ENCODE measurements at places on chromosomes 3 and 15. TPM values are rescaled to one million over a fixed set of nuclear protein-coding genes. Genes with fewer than 3 reads are reported as not detected.

PEAK1 gene
- polyA plus RNA-seq, result 3.6 TPM

GRCh38 chr15:70503798-70504298, 259.5 kb downstream of the UACA start:
- no peaks in the 10 kb centered on the region for H3K36me3 ChIP-seq
- peak overlapping the region; percentile 17 for H3K27ac ChIP-seq
- no peak for DNase-seq
- peak overlapping the region; percentile 71 for H3K4me3 ChIP-seq
- no peaks in the 10 kb centered on the region for H3K27me3 ChIP-seq

NMNAT3 gene
- polyA plus RNA-seq, result 4.5 TPM

DNA sequence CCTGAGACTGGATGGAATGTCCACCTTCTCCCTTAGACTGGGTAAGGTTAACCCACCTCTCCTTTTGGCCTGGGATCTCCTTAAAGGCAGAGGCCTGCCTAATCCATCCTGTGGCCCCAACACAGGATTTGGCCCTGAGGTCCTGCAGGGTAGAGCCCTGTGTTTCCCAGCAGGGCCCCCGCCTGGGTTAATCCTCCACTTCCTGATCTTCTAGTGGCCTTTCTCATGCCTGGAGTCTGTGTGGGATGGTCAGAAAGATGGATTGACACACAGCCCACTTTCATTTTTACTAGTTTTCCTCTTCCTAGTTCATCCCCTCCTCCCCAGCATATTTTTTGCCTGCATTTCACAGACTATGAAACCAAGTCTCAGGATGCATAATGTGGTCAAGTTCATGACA, 48.9 kb upstream of the SLC6A6 start:
- no peak overlapping the region for H3K4me3 ChIP-seq
- H3K36me3 ChIP-seq, result no peaks in the 10 kb centered on the region
- no peak overlapping the region for H3K27ac ChIP-seq

- H3K4me3 ChIP-seq, result no peak overlapping the region
- H3K27ac ChIP-seq, result no peak overlapping the region
- DNase-seq, result no peak
- peaks cover 16% of the 10 kb centered on the region for H3K4me1 ChIP-seq
These were observed 30.1 kb downstream of the POPDC2 start for GRCh38 chr3:119630128-119630879.

FANCD2OS gene
- polyA plus RNA-seq, result not detected

- H3K4me3 ChIP-seq, result no peak overlapping the region
- H3K36me3 ChIP-seq, result no peaks in the 10 kb centered on the region
- peaks cover 48% of the 10 kb centered on the region for H3K27me3 ChIP-seq
- DNase-seq, result no peak
- no peak overlapping the region for H3K27ac ChIP-seq
These were observed 133.2 kb downstream of the LMLN start for GRCh38 chr3:198093112-198093679.

MESP2 gene
- not detected for polyA plus RNA-seq

DNA sequence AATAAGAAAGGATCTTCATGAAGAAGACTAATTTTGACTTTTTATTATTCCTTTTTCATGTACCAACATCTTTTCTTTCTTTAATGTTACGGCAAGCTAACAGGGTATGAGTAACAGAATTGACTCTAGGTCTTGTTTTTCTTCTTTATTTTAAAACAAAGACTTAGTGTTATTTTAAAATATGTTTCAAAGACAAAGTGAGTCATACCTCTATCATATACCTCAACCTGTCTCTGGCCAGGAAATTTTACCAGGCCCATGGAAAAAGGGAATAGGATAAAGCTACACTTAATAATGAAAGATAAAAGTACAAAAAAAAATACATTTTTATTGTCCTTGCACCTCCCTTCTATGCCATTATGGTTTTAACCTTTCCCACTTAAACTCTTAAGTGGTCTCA, 57.4 kb downstream of the ZNF148 start:
- H3K36me3 ChIP-seq, result peaks cover 8% of the 10 kb centered on the region
- H3K27ac ChIP-seq, result peak overlapping the region; percentile 67
- H3K4me3 ChIP-seq, result no peak overlapping the region
- DNase-seq, result no peak
- H3K27me3 ChIP-seq, result no peaks in the 10 kb centered on the region
- peaks cover 20% of the 10 kb centered on the region for H3K4me1 ChIP-seq

DNA sequence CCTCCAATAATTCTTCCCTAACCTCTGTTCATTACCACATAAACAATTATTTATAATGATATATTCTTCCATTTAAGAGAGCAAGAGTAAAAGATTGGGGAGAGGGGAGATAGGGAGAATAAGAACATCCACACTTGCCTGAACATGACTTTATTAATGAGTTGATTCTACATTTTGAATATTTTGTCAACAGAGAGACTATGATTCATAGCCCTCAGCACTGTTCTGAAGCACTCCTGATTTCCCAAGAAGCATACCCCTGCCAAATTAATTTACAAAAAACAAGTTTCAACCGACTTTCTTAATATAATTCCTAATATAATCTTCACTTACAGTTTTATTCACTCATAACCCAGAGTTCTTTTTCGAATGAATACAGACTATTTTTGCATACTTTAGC, 828.8 kb downstream of the ROBO2 start:
- no peaks in the 10 kb centered on the region for H3K27me3 ChIP-seq
- no peak overlapping the region for H3K4me3 ChIP-seq
- H3K36me3 ChIP-seq, result no peaks in the 10 kb centered on the region
- H3K4me1 ChIP-seq, result no peaks in the 10 kb centered on the region
- no peak for DNase-seq

DNA sequence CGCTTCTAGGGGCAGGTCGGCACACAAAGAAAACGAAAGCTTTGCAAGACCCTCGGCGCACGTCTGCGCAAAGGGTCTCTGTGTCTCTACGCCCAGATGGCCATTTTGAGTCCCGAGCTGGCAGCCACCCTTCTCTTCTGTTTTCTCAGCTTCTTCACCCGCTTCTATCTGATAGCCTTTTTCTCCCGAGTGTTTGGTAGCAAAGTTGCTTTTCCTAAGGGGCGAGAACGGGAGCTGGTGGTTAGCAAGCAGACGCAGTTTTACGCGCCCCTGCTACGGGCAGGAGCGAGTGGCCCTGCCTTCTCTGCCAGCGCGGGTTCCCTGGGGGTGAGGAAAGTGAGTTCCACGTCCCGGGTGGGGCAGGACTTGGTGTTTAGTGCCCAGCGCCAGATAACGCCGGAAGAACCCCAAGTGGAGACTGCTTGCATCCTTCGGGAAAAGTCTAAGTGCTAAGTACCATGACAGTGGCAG, 2.9 kb upstream of the MKRN2 start:
- peak overlapping the region; percentile 81 for H3K4me3 ChIP-seq
- H3K4me1 ChIP-seq, result peaks cover 32% of the 10 kb centered on the region
- peaks cover 22% of the 10 kb centered on the region for H3K27me3 ChIP-seq
- DNase-seq, result peak; percentile 7
- H3K36me3 ChIP-seq, result no peaks in the 10 kb centered on the region
- peak overlapping the region; percentile 15 for H3K27ac ChIP-seq

DNA sequence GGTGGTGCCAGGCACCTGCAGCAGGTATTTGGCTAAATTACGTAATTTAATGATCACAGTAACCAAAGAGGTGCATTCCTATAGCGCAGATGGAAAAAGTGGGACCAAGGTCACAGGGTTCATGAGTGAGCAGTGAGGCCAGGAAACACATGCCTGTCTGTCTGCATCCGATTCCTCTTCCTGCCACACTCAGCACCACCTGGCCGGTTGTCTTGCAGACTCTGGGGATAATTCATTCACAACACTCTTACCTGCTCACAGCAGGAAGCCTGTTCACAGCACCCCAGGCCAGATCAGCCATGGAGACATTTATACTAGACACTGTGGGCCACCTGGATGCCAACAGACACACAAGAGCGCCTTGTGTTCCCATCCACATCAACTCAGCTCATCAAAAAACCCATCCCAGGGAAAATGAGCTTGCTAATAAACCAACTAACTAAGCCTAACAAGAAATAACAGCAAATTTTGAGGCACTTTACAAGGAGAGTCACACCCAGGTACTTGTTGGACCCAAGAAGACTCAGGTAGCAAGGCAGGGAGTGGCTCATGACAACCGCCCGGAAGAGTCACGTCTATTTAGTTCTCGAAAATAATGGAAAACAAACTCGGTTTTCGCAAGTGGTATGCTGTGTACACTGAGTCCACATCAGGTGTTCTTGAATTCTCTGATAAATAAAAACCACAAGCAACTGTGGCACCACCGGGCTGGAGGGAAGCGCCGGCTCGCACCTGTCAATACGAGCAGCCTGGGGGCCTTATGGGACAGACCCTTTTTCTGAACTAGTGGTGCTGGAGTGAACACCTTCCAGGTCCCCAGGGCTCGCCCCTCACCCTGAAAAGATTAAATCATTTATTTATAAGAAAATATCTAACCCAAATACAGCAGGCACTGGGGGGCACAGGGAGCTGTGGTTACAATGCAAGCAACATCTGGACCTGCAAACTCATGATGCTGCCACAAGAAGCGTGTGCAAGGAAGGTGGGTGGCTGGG, 40.5 kb downstream of the FAM174B start:
- no peaks in the 10 kb centered on the region for H3K27me3 ChIP-seq
- no peak overlapping the region for H3K27ac ChIP-seq
- H3K36me3 ChIP-seq, result no peaks in the 10 kb centered on the region
- DNase-seq, result no peak

CILP gene
- polyA plus RNA-seq, result not detected

GRCh38 chr15:33313491-33313890, 2.7 kb downstream of the RYR3 start:
- H3K4me3 ChIP-seq, result no peak overlapping the region
- H3K27ac ChIP-seq, result no peak overlapping the region
- no peaks in the 10 kb centered on the region for H3K4me1 ChIP-seq
- H3K27me3 ChIP-seq, result peaks cover 45% of the 10 kb centered on the region

TRANK1 gene
- polyA plus RNA-seq, result 22.2 TPM

GRCh38 chr3:50155891-50156290, 767 bp downstream of the SEMA3F start:
- DNase-seq, result no peak
- peaks cover 58% of the 10 kb centered on the region for H3K27me3 ChIP-seq
- no peaks in the 10 kb centered on the region for H3K36me3 ChIP-seq

DNA sequence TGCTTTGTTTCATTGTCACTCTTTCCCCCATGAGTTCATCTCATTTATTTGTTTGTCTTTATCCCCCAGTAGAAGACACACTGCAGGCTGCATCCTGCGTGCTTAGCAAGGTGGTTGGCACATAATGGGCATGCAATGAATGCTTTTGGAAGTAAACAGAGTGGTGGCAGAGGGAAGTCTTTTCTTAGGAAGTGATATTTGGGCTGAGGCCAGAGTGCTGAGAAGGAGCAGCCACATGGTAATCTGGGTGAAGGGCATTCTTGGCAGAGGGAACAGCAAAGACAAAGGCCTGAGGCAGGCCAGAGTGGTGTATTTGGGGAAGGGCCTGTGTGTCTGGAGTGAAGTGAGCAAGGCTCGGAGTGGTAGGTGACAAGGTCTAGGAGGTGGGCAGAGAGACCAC, 17.7 kb upstream of the ADAMTS7 start:
- H3K4me1 ChIP-seq, result peaks cover 3% of the 10 kb centered on the region
- H3K27ac ChIP-seq, result no peak overlapping the region
- no peaks in the 10 kb centered on the region for H3K36me3 ChIP-seq
- H3K4me3 ChIP-seq, result peak overlapping the region; percentile 53
- no peak for DNase-seq

ANKRD63 gene
- polyA plus RNA-seq, result not detected

ALDH1A3 gene
- polyA plus RNA-seq, result not detected
